CD4-positive, alpha-beta T cell (primary cell): ENCODE measurements at places on chromosomes 3 and 15.

GRCh38 chr3:159771865-159772611, 216.6 kb upstream of the IL12A start:
- no peak for DNase-seq

- DNase-seq = no peak
Measured at GRCh38 chr3:182000447-182000846, 288.7 kb downstream of the SOX2 start.

GRCh38 chr3:20324664-20325478, 138.9 kb upstream of the SGO1 start:
- no peak for DNase-seq

GRCh38 chr15:31276596-31277298, 49.9 kb upstream of the KLF13 start:
- DNase-seq = no peak

DNA sequence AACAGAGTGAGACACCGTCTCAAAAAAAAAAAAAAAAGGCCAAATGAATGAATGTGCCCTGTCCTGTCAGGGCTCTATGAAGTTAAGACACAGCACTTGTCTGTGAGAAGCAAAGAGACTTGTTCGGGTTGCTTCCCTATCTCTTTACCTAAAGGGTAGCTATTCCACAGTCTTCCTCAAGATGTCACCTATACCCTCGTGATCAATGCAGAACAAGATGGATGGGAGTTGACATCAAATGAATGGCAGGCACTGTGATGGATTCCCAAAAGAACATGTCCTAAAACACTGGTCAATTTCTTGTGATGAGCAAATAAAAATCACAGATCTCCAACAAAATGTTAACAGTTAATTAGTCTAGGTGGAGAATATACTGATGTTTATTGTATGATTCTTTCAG, 9.5 kb downstream of the TADA3 start:
- DNase-seq = no peak

GRCh38 chr15:34850121-34850520, 54.8 kb upstream of the ACTC1 start:
- DNase-seq = no peak

- DNase-seq = no peak
Measured at GRCh38 chr3:17945018-17945798, 202.8 kb upstream of the TBC1D5 start.

DNA sequence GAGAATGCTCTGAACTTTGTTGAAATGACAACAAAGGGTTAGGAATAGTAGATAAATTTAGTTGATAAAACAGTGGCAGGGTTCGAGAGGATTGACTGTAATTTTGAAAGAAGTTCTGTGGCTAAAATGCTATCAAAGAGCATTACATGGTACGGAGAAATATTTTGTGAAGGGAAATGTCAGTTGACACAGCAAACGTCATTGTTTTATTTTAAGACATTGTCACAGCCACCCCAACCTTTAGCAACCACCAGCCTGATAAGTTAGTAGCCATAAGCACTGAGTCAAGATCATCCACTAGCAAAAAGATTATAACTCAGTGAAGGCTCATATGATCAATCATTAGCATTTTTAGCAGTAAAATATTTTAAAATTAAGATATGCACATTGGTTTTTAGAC, 8.7 kb upstream of the ST3GAL6 start:
- DNase-seq = no peak

- no peak for DNase-seq
Measured at GRCh38 chr3:127211118-127212060, 18.5 kb downstream of the PRR23E start.

DNA sequence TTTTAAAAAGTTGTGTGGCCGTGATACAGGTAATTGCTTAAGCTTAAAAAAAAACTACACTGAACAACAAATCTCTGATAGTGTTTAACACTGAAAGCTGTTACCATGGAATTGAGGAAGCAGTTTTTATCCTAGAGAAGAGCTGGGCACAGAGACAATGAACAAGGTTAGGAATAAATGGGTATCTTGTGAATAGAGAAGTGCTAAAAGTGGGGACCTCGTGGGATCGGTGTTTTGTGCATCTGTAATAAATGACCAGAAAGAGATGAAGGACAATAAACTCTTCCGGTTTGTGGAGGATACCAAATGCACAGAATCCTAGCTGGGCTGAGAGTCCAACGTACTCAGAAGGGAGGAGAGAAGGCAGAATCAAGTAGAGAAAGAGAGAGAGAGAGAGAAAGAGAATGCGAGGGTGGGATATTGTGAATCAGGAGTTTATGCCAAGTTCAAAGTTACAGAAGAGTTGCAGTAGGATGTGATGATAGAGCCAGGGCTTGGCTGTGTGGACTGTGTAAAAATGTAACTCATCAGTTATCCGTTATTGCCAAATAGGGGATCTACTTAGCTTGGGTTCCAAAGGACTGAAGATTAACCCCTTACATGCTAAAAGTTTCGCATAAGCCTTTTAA, 148.9 kb downstream of the IL20RB start:
- no peak for DNase-seq

GRCh38 chr3:48707157-48707556, 9.9 kb downstream of the IP6K2 start:
- DNase-seq = no peak

DNA sequence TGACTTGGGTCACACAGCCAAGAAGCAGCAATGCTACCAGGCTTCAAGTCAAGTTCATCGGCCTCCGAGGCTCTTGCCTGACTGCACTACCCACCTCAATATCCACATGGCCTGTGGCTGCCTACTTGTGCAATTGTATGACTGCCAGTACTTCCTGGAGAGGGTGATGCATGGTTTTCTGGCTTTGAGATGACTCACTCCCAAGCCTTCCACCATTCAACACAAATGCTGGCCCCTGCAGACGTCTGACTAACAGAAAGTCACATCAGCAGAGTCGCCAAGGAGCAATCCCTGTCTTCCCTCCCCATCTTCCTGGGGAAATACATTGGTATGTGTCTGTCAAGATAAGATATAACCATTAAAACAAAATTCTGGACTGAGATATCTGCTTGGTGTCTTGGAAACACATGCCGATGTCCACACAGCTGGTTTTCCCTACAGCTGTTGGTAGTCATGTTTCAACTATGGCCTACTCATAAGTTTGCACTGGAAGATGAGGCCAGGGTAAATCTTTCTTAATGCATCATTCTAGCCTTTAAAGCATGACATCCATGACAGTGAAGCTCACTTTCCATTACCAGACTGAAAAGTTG, 79.6 kb upstream of the SPATA12 start:
- DNase-seq = no peak

GRCh38 chr15:71462638-71463037, 347.4 kb downstream of the THSD4 start:
- DNase-seq = no peak

GRCh38 chr3:190404715-190405114, 16.8 kb downstream of the CLDN16 start:
- no peak for DNase-seq

- no peak for DNase-seq
Measured at GRCh38 chr3:66342717-66343356, 122.0 kb downstream of the SLC25A26 start.

DNA sequence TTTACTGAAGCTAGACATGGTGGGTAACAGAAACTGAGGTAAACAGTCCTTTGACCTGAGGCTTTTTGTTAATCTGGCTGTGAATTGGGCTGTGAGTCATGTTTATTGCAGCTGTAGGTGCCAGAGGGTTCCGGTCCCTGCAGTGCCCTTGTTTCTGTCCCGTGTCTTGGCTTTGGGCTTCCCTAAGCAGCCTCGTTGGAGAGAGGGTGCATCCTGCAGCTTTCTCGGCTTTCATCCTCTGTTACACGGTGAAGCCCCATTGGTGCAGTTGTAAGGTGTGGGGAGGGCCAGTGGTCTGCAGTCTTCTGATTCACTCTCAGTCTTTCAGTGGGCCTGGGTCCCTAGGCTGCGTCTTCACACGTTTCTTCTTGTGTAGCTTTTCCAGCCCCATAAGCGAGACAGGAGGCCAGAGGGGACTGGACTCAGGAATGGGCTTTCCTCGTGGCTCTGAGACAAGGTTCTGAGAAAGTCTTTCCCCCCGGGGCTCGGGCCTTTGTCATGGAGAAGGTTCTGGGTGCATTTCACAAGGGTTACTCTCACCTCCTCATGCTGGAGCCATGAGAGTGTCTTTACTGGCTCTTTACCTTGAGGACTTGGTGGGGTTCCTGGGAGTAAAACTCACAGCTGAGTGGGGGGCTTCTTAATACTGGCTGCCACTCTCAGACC, 33.1 kb downstream of the ASB7 start:
- no peak for DNase-seq

DNA sequence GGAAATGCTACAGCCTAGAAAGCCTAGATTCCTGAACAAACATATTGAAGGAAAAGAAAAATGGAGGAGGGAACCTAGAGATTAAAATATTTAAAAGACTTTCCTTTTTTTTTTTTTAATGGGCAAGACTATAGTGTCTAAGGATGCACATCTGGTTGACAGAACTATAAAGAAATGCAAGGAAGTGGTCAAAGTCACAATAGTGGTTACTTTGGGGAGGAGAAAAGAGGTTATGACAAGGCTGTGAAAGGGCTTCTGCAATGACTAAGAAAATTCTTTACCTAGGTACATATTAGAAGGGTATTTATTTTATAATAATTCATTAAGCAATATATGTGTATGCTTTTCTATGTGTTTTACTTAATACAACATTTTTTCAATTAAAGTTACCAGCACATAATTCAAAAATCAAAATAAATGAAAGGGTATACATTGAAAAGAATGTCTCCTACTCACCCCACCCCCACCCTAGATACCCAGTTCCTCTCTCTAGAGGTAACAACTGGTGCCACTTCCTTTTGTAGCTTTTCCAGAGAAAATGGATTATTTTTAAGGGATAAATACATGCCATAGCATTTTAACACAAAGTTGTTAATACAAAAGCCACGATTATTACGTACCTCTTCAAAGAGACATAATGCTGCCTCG, 70.1 kb downstream of the HERC1 start:
- DNase-seq = no peak

DNA sequence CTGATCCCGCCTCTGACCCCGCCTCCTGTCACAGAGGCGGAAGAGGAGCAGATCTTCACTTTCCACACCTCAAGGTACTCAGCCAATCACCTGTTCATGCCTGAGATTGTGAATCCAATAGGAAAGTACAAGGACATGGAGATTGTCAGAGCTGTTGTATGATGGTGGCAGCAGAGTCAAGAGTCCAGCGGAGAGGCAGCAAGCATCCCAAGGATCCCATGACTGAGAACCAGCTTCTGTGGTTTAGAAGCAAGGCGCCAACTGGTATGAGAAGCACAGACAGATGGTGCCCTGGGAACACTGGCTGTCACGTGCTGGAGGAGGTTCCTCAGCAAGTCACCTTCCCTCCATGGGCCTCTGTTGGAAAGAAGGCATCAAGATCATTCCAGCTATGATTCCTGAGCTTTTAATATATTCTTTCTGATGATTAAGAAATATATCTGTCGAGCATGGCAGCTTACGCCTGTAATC, 93.9 kb downstream of the CPN2 start:
- DNase-seq = no peak

- DNase-seq = no peak
Measured at GRCh38 chr3:140832883-140833282, 108.8 kb upstream of the SLC25A36 start.

DNA sequence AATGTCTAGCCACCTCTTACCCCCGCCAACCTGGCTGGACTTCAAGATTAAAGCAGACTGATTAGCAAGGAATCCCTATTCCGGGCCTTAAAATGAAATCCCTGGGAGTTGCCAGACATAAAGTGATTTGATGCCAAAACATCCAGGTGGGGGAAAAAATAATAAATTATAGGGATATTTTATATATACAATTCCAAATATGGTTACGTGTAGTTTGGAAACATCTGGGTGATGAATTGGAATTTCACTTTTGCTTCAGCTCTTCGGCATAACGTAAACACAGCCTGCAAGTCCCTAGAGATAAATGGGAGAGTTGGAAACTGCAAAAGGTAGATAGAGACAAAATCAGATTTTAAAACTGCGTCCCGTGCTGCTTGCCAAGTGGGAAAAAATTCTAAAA, 545.5 kb upstream of the MDFIC2 start:
- DNase-seq = no peak

DNA sequence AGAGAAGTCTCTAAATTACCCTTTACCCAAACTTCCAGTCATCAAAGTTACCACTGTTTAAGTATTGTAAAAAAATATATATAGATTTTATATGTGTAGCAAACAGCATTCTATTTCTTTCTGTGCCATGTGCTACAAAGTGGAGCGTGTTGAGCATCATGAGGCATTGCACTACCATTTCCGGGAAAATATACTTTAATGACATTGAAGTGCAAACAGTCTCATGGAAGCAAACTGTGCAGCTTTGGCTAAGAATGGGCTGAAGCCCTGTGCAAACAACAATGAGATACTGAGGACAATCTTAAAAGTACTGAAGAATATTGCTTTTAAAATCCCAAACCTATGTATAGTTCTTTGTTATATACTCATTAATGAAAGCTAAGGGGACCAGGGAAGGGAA, 6.5 kb upstream of the RPL22L1 start:
- no peak for DNase-seq

GRCh38 chr3:37031096-37031682, 37.9 kb downstream of the MLH1 start:
- no peak for DNase-seq

- no peak for DNase-seq
Measured at GRCh38 chr3:157376603-157377300, 59.9 kb upstream of the PTX3 start.

DNA sequence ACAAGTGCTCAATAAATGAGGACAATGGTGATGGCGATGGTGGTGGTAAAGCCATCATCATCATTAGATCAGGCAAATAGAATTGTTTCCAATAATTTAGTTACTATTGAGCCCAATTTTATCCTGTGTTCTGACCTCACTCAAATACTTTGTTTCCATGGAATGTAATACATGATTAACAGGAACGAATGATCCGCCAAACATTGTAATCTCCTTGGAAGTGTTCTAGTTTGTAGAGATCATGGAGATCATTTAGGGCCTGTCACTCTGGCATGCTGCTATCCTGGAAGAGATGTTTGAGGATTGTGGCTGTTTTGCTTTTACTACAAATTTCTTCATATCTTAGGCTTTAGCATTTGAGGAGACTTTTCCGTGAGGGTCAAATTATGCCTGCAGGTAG, 2.8 kb downstream of the COL6A6 start:
- DNase-seq = no peak

GRCh38 chr15:83207660-83208366, at the start of gene HDGFL3:
HDGFL3 (minus strand) TSS chr15:83207823; CDS start chr15:83207414, 409 bp downstream.
- DNase-seq = peak; percentile 14

- DNase-seq = no peak
Measured at GRCh38 chr15:101052681-101053121, 133.5 kb downstream of the LRRK1 start.

- no peak for DNase-seq
Measured at GRCh38 chr3:155737844-155738460, 6.9 kb downstream of the PLCH1 start.

DNA sequence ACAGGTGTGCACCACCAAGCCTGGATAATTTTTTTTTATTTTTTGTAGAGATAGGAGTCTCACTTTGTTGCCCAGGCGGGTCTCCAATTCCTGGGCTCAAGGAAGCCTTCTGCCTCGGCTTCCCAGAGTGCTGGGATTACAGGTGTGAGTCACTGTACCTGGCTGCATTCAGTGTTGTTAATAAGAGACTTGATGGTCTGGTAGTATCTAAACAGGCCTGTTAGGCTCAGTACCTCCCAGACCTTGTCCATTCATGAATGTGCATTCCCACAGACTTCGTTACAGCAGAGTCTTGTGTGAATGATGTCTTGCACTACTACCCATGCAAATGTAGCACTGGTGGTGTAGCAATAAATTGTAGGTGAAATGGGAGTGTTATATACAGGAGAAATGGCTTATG, 17.7 kb downstream of the CMTM8 start:
- DNase-seq = no peak
